Right hindlimb (tissue), 1 donor: ENCODE measurements at places on chromosomes 7 and 10.

GRCh38 chr7:11701829-11702560 is 130.0 kb downstream of the THSD7A start:
- DNase-seq, result no peak

DNA sequence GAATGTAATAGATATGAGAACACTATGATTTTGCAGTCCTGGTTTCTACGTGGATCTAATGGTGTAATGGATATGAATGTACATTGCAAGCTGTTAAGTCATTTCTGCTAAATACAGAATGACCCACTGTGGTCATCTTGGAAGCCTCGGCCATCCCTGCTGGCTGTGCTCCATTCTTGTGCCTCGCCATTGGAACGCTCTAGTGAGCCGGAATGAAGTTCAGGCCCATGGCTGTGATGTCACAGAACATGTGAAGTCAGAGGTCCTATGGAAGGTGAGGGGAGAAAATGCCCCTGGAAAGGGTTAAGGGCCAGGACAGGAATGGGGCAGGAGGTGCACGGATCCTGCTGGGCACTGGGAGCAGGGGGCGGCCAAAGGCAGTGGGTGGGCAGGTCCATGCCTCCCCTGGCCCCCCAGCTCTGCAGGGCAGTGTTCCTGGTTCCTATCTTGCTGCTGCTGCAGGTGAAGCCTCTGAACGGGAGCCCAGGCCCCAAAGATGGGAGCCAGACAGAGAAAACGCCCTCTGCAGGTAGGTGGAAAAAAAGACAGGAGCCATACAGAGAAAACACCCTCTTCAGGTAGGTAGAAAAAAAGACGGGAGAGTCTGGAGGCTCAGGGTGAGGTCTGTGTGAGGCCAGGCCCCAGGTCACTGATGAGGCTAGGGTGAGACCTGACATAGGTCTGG is at the start of gene LLCFC1:
TSS of gene LLCFC1 (plus strand) at position 259 of the 685 bp plus-strand sequence. CDS start at position 397, 138 bp downstream.
- DNase-seq, result no peak

DNA sequence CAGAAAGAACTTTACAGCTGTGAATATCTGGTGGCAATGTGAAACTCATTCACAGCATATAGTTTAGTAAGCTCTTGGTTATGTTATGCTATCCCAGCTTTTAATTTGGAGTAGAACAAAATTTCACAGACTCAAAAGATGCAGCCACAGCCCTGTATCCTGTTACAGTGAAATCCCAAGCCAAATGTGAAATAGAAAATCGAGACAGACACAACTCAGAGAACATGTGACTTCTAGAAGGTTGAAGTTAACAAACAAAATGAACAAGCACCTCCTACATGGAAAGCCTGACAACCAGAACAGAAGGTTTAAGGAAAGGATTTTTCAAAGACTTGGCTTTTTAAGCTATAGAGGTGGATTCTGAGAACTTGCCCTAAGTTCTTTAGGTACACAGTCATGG is 39.6 kb downstream of the JAZF1 start:
- no peak for DNase-seq

GRCh38 chr10:84353052-84353803 is 24.8 kb downstream of the CCSER2 start:
- DNase-seq, result no peak

DNA sequence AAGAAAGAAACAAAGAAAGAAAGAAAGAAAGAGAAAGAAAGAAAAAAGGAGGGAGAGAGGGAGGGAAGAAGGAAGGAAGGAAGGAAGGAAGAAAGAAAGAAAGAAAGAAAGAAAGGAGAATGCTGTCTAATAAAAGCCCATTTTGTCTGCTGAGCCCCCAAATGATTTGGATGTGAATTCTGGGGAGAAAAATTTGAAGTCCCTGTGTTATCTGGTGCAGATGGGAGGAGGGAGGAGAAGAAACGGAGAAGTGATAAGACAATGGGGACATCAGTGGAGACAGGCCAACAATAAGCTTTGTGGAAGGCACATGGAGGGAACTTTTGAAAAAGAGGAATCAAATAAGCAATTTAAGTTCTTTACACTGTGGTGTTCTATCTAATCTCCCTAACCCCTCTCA is 24.6 kb upstream of the TMEM273 start:
- no peak for DNase-seq

DNA sequence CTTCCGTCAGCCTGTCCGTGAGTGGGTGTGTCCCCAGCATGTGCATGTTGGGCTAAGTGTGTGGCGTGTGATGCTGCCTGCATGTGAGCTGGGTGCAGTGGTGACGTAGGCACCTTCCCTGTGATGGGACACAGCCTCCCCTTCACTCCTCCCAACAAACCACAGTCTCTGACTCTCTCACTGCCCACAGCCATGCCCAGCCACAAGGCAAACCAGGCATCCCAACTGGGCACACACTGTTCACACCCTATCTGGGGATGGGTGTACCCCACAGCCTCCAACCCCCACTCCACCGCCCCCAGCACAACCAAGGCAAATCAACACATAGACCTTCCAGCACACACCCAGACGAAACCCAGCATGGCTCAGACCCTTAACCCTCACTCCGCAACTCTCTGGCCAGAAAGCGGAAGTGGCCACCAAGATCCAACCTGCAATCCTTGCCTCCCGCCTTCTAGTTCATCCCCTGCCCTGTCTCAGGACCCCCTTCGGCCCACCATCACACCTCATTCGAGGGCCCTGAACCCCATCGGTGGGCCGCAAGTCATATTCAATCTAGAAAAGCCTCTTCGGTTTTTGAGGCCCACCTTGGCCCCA is 10.4 kb downstream of the PSD start:
- DNase-seq, result peak; percentile 35

DNA sequence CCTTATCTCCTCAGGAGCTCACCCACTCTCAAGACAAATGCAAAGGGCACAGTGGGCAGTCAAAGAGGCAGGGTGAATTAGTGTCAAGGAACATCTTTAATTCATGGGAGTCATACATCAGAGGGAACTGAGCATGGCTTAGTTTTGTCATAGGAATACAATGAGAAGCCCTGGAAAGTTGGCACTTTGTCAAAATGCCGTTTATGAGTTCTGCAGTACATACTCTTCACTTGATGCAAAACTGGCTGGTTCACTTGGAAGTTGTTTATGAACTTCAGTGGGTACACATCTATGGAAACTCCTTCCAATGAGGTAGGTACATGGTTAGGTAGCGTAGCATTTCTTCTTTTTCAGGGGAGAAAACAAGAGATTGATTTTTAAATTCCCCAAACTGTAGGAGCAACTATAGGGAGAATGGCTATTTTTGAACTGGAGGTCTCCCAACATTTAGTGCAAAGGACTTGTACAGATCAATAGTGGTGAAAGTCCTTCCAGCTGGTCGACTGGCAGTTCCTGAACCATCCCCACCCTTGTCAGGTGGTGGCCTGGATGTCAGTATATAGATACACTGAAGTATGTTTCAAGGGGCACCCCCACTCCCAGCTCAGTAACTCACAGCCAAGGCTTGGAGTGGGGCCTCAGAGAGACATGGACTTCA is 580.5 kb downstream of the REEP3 start:
- no peak for DNase-seq
